Right atrium auricular region (tissue), 2 donors: ENCODE measurements at places on chromosomes 7 and 10.

GRCh38 chr10:106680061-106680460 lies 484.4 kb downstream of the SORCS1 start:
- DNase-seq: no peak

DNA sequence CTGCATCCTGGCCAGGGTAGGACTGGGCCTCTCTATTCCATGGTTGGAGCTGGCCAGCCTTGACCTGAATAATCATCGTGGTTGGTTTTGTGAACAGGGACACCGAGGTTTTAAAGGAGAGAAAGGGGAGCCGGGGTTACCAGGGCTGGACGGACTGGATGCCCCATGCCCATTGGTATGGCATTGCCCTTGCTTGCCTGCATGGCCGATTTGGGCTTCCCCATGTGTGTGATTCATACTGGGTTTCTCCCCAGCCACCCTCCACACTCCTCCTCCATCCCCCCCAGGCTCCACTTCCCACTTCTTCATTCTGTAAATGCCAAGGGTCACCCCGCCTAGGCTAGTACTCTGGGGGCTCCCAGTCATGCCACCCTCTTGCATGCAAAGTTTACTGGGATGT lies 98.8 kb upstream of the MACROH2A2 start:
- no peak for DNase-seq

GRCh38 chr7:27118580-27118979 lies 12.0 kb downstream of the HOXA4 start:
- DNase-seq: peak; percentile 21

- DNase-seq: no peak
Measured at GRCh38 chr10:76883596-76883995, 754.0 kb downstream of the KCNMA1 start.

- DNase-seq: no peak
Measured at GRCh38 chr7:44247868-44248651, 47.3 kb downstream of the YKT6 start.

GRCh38 chr10:4296161-4296560 lies 511.2 kb upstream of the KLF6 start:
- DNase-seq: no peak

- no peak for DNase-seq
Measured at GRCh38 chr7:1901431-1902210, 231.5 kb downstream of the ELFN1 start.
